ENCODE measurements at places on chromosomes 2 and 18.

- no peak for DNase-seq
Observed at GRCh38 chr18:49178736-49179135, 228.0 kb upstream of the SMAD7 start.

- peak; percentile 58 for DNase-seq
Observed at GRCh38 chr2:30711646-30712085, 95.6 kb downstream of the CAPN13 start.

GRCh38 chr18:44725300-44726058 lies 44.8 kb downstream of the SETBP1 start:
- peak; percentile 33 for DNase-seq

- DNase-seq, result no peak
Observed at GRCh38 chr2:64338910-64339500, 115.0 kb upstream of the LGALSL start.

- no peak for DNase-seq
Observed at GRCh38 chr18:48194591-48195181, 214.5 kb downstream of the ZBTB7C start.

GRCh38 chr2:74764429-74765272 lies 69.3 kb upstream of the HK2 start:
- DNase-seq, result no peak

DNA sequence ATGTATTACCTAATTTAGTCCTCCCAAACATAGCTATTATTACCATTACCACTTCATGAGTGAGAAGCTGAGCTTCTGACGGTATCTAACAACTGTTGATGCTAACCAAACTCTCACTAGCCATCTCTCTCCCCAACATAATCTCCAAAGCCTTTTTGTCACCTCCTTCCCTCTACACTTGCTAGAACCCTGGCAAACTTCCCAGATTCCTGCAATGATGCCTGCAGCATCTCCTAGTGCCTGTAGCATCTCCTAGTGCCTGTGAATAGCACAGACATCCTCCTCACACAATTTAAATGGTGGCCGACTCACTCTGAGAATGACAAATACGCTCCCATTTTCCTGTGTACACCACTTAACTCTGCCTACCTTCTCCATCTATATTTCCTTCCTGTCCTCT lies 126.7 kb downstream of the STK39 start:
- no peak for DNase-seq

- DNase-seq, result no peak
Observed at GRCh38 chr2:14633461-14634181, 1.1 kb downstream of the LRATD1 start.

DNA sequence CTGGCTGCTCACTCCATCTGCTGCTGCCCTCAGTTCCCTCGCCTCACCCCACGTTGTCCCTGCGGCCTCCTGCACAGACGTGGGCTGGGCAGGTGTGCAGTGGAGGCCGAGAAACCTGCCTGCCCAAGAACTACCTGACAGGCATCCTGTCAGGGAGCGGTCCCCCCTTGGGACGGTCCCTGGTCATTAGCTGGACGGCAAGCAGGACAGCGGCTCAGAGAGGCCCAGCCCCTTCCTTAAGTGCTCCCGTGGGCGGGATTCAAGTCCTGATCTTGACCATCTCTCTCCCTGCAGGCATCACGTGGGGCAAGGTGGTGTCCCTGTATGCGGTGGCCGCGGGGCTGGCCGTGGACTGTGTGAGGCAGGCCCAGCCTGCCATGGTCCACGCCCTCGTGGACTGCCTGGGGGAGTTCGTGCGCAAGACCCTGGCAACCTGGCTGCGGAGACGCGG lies 11.3 kb downstream of the BOK start:
- no peak for DNase-seq

- DNase-seq, result no peak
Observed at GRCh38 chr2:68740400-68740914, 5.8 kb downstream of the ARHGAP25 start.

DNA sequence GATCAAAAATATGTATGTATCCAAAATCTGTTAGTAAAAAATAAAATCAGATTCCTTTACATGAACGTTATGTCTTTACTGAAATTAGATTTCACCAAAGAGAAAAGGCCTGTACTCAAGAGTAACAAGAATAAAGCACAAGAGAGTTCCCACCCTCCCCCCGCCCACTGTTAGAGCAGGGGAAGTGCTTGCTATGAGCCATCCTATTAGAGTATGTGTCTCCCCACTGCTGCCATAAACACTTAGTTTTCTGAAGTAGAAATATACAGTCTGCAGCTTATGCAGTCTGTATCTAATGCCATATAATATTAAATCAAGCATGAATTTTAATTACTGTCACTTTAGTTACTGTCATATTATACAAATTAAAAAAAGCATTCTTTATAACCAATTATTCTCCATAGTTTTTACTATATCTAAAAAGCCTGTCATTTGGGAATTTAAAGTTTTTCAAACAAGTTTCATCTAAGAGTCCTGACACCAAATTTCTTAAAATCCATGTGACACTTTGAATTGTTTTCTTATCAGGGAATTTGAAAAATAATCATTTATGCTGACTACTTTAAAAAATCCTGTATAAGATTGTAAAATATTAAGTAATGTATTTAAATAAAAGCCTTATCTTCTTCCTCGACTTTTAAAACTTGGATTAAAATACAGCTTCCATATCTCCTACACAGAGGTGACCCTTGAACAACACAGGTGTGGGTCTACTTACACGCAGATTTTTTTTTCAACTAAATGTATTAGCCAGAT lies 51.8 kb upstream of the GPR75 start:
- DNase-seq, result no peak

DNA sequence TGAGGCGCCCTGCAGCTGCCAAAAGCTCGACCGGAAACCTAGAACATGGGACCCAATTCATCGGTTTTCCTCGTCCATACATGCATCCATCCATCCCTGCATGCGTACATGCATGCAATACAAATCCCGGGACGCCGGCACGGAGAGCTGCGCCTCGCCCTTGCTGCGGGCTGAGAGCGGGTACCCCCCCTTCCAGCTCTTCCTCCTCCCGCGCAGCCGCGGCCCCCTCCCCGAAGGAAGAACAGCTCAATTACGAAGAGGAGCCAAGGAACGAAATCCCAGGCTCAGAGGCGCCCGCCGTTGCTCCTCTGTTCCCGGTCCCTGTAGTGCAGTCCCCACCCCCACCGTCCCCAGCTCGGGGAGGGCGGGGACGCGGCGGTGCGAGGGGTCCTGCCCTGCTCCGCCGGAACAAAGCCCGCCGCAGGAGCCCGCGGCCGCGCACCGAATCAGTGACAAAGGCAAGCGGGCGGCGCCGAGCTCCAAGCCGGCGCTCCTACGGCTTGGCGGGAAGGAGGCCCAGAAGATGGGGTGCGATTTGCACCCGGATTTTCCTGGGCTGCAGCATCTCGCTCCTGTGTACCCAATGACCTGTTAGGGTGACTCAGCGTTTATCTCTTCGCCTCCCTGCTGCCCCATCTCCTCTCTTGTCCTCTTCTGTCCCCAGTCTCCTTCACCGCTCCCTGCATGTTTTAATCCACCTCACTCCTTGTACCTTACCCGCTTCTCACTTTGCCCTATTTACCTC lies 8.9 kb upstream of the POU3F3 start:
- no peak for DNase-seq

GRCh38 chr2:135829378-135830135 lies 7.4 kb downstream of the LCT start:
- DNase-seq, result no peak

GRCh38 chr2:232134939-232135338 lies 173.4 kb downstream of the DIS3L2 start:
- no peak for DNase-seq

- DNase-seq, result no peak
Observed at GRCh38 chr2:1650085-1650872, 94.0 kb downstream of the PXDN start.

DNA sequence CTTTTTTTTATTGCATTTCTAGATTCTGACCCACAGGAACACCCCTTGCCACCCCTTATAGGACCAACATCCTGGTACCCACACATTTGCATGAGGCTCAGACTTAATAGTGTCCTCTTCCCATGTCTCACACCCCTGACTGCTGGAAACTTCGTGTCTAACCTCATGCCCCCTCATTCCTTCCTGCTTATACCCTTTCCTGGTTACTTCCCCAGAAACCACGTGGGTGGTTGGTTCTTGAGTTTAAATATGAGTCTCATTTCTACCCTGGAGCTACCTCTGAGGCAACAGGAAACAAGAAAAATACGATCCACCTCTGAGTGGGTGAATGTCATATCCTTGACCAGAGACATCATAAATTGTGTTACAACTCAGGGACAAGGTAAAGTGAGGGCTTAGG lies 1.6 kb downstream of the TNP1 start:
- no peak for DNase-seq
